ENCODE measurements at places on chromosomes 5 and 9. TPM values are rescaled to one million over a fixed set of nuclear protein-coding genes. Genes with fewer than 3 reads are reported as not detected.

GRCh38 chr9:135615666-135616618, 23.4 kb downstream of the GLT6D1 start:
- DNase-seq, result no peak

DNA sequence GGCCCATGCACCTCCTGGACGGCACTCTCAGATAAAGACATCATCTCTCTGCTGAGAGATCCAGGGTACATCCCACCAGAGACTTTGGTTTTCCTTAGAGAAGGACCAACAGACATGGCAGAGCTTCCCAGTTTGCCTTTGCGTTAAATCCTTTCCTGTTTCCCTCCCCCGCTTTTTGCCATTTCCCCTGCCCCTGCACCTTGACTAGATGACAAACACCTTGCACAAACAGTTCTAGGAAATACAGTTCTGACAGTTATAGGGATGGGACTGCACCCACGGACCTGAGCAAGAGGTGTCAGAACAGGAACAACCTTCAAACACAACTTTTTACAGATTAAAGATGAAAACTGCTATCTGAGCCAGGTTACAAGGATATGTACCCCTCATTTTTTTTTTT, 288.9 kb downstream of the MSX2 start:
- no peak for DNase-seq

GRCh38 chr9:4937446-4937845, 47.6 kb upstream of the JAK2 start:
- DNase-seq, result no peak

Gene BTNL3
- total RNA-seq, result 20.5 TPM

Gene EPB41L4A
- 34.0 TPM for total RNA-seq

Data from left colon (tissue), 2 donors.